ENCODE measurements at places on chromosomes 5 and 9. TPM values are rescaled to one million over a fixed set of nuclear protein-coding genes. Genes with fewer than 3 reads are reported as not detected.

GARIN3 gene
- total RNA-seq = 0.30 TPM

PCDHGB2 gene
- 0.91 TPM for total RNA-seq

ZNF782 gene
- total RNA-seq = 4.7 TPM

PCDHGB4 gene
- 0.34 TPM for total RNA-seq

MRPL22 gene
- 81.9 TPM for total RNA-seq

PRDM9 gene
- not detected for total RNA-seq

BRD8 gene
- total RNA-seq = 48.4 TPM

GRCh38 chr9:2859776-2860379 lies 16.0 kb upstream of the PUM3 start:
- H3K36me3 ChIP-seq = no peaks in the 10 kb centered on the region
- H3K4me1 ChIP-seq = peaks cover 15% of the 10 kb centered on the region
- H3K27ac ChIP-seq = no peak overlapping the region
- peak; percentile 21 for DNase-seq
- peaks cover 24% of the 10 kb centered on the region for H3K27me3 ChIP-seq
- no peak overlapping the region for H3K4me3 ChIP-seq

- H3K4me1 ChIP-seq = no peaks in the 10 kb centered on the region
- H3K27ac ChIP-seq = no peak overlapping the region
- no peaks in the 10 kb centered on the region for H3K27me3 ChIP-seq
- no peak for DNase-seq
- H3K4me3 ChIP-seq = no peak overlapping the region
These were observed 429.9 kb downstream of the GABRG2 start for GRCh38 chr5:162497455-162497854.

DNA sequence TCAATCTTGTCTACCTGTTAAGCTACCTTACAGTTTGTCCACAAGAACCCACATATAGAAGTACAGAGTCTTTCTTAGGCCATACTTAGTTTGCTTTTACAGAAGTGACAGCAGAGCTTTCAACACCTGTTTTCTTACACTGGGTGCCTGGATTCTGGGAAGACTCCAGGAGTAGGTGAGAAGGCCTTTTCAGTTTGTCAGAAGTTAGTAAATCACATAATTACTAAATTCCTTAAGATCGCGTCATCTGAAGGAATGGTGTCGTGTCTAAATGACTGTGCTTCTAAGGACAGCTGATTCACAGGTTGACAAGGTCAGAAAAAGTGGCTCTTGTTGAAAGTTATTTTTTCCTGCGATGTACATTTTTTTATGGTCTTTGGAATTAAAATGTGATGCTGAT lies 97.0 kb upstream of the FAM120A start:
- H3K4me1 ChIP-seq = peaks cover 13% of the 10 kb centered on the region
- H3K27me3 ChIP-seq = no peaks in the 10 kb centered on the region
- no peaks in the 10 kb centered on the region for H3K36me3 ChIP-seq
- DNase-seq = no peak

DNA sequence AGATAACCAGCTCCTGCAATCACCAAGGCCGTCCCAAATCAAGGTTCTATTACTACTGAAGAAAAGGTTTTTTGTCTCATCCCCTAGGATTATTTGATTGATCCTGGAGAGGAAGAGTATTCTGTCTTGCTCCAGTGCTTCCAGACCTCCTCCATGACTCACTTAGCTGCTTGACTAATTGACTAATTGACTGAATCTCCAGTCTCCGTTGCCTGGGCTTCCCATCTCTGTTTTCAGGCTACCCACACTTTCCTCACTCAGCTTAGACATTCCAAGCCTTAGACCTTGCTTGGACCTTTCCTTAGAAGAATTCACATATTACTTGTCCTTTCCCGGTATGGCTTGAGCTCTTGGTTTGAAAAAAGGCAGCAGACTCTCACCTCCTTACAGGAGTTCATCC lies 60.6 kb downstream of the FRMD3 start:
- H3K27me3 ChIP-seq = peaks cover 2% of the 10 kb centered on the region
- peaks cover 17% of the 10 kb centered on the region for H3K4me1 ChIP-seq
- H3K36me3 ChIP-seq = no peaks in the 10 kb centered on the region
- no peak overlapping the region for H3K4me3 ChIP-seq
- H3K27ac ChIP-seq = no peak overlapping the region
- DNase-seq = no peak

DNA sequence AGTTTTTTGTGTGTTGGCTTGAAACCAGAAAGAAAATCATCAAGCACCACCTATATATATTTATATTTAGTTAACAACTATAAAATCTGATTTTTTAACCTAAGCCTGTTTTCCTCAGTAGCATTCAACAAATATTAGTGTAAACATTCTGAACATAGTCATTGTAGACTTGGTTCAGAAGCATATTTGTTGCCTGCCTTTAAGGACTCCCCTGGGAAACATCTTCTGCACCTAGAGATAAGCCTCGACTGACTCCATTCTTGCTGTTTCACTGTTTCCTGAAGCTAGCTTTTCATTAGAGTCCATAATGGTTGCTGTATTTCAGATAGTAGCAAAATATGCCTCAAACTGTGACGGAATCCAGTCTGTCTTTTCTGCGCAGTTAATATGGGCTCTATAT lies 123.5 kb downstream of the TRIO start:
- no peak overlapping the region for H3K27ac ChIP-seq
- H3K27me3 ChIP-seq = peaks cover 24% of the 10 kb centered on the region
- no peaks in the 10 kb centered on the region for H3K36me3 ChIP-seq
- H3K4me1 ChIP-seq = peaks cover 13% of the 10 kb centered on the region

DNA sequence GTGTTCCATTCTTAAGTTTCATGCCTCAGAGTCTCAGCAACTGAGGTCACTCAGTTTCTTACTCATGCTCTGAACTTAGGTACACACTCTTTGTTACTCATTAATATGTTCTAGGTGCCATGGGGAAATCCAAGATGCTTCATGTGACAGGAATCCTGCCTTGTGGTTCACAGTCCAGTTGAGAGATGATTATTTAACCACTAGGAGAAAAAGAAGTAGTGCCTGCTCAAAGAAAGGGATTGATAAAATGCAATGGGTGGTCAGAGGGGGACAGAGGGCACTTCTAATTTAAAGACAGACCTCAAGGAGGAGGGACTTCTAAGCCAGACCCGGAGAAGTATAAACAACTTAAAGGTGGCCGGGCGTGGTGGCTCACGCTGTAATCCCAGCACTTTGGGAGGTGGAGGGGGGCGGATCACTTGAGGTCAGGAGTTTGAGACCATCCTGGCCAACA lies 69.0 kb downstream of the UGCG start:
- H3K27me3 ChIP-seq = peaks cover 19% of the 10 kb centered on the region
- H3K36me3 ChIP-seq = no peaks in the 10 kb centered on the region
- DNase-seq = no peak
- no peak overlapping the region for H3K27ac ChIP-seq
- H3K4me1 ChIP-seq = peaks cover 4% of the 10 kb centered on the region
- H3K4me3 ChIP-seq = no peak overlapping the region

- no peaks in the 10 kb centered on the region for H3K27me3 ChIP-seq
- no peak overlapping the region for H3K27ac ChIP-seq
- H3K4me1 ChIP-seq = no peaks in the 10 kb centered on the region
- no peaks in the 10 kb centered on the region for H3K36me3 ChIP-seq
- no peak for DNase-seq
These were observed 22.7 kb downstream of the SWI5 start for GRCh38 chr9:128298535-128299482.

- no peak overlapping the region for H3K4me3 ChIP-seq
- no peaks in the 10 kb centered on the region for H3K4me1 ChIP-seq
- DNase-seq = no peak
These were observed 276.6 kb downstream of the DTWD2 start for GRCh38 chr5:118711727-118712126.

DNA sequence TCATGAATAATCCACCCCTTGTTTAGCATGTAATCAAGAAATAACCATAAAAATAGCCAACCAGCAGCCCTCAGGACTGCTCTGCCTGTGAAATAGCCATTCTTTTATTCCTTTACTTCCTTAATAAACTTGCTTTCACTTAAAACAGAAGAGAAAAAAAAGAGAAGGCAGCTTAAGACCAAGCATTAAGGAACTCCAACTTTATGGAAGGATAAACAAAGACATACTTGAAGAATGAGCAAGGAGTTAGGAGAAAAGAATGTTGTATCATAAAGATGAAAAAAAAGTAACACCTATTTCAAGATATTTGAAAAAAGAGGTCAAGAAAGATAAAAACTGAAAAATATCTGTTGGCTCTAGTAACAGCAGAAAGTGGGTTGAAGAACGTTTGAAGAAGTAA lies 107.6 kb downstream of the RNF180 start:
- H3K4me1 ChIP-seq = no peaks in the 10 kb centered on the region
- H3K27me3 ChIP-seq = no peaks in the 10 kb centered on the region
- no peak overlapping the region for H3K27ac ChIP-seq
- H3K36me3 ChIP-seq = no peaks in the 10 kb centered on the region
- H3K4me3 ChIP-seq = no peak overlapping the region
- no peak for DNase-seq

GRCh38 chr5:172411484-172412072 lies 42.7 kb downstream of the SH3PXD2B start:
- H3K4me3 ChIP-seq = no peak overlapping the region
- DNase-seq = no peak
- H3K36me3 ChIP-seq = no peaks in the 10 kb centered on the region
- peaks cover 24% of the 10 kb centered on the region for H3K4me1 ChIP-seq

DNA sequence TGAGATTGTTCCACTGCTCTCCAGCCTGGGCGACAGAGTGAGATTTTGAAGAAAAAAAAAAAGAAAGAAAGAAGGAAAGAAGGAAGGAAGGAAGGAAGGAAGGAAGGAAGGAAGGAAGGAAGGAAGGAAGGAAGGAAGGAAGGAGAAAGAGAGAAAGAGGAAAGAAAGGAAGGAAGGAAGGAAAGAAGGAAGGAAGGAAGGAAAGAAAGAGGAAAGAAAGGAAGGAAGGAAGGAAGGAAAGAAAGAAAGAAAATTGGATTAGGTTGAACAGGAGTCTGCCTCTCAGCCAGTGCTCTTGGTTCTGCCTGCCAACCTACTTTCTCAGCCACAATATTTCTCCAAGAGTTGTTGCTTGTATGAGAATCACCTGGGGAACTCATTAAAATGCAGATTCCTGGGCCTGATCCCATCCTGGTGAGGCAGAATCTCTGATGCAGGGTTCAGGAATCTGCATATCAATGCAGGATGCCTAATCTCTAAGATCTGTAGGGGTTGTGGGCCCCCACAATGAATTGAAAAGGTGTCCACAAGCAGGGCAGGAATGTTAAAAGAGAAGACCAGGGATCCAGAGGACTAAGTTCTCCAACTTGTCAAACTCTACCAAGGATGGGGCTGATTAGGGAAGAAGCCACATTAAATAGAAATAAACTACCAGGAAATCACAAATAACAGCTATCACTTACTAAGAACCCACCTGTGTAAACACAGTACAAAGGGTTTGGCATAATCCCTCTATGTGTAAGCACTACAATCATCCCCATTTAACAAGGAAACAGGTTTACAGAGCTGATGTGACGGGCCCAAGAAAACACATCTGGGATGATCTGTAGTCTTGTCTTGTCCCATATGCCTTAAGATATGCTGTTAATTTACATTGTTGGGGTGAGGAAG lies 23.4 kb upstream of the GALNT10 start:
- no peak for DNase-seq
- no peaks in the 10 kb centered on the region for H3K36me3 ChIP-seq
- no peak overlapping the region for H3K4me3 ChIP-seq
- no peak overlapping the region for H3K27ac ChIP-seq

DNA sequence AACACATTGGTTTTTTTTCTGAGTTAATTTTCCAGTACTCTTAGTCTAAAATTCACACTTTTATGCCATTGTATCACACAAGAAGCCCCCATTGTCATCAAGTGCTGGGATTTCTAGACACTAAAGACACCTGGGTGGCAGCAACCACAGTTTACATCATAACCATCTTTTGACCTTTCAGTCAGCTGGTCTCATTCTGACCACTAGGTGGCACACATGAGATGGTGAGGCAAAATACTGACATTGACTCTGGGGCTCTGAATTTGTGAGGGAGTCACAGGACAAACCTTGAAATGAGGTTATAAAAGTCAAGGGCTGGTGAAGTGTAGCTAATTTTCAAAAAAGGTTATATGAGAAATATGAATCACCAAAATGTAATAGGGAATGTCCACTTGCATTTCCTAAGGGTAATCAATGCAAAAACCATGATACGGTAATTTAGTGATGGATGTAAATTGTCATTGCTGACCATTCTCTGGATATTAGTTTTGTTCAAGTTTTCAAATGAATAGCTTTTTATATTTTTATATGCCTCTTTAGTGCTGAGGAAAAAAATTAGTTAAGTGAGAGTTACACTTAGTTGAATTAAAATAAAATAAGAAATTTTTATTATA lies 229.4 kb downstream of the DMAC1 start:
- H3K27me3 ChIP-seq = peaks cover 8% of the 10 kb centered on the region
- peaks cover 8% of the 10 kb centered on the region for H3K4me1 ChIP-seq
- no peaks in the 10 kb centered on the region for H3K36me3 ChIP-seq
- peak; percentile 39 for DNase-seq

DNA sequence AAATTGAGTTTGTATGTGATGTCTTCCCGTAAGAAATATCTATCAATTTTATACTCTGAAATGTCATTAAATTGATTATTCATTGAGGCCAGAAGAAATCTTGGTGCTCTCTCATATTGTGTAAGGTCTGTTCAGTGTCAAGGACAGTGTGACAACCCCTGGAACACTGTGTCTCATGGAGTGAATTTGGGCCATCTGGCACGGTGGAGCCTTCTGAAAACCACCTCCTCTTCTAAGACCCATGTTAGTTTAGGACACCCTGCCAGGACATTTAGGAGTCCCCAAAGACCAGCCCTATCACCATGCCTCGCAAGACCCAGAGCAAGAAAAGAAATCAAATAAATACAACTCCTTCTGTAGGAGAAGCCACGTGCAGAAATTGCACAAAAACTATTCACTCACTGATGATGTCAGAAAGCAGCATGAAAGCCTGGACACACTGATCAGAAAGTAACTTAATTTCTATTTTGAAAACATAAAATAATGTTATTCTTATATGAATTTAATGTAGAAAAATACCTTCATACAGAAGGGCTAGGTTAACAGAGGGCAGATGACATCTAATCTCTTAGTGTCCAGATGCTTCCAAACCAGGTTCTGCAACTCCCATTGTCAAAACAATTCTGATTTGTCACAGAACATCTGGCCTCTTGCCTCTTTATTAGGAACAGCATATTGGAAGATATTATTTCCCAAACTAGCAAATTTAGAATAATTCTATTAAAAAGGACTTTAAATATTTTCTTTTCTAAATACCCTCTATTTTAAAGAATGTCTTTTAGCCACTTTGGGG lies 298.8 kb downstream of the NR2F1-AS1 start:
- no peak overlapping the region for H3K4me3 ChIP-seq
- H3K36me3 ChIP-seq = no peaks in the 10 kb centered on the region
- no peaks in the 10 kb centered on the region for H3K4me1 ChIP-seq
- no peak for DNase-seq
- no peak overlapping the region for H3K27ac ChIP-seq

Data from activated T-helper 2 cell treated with anti-CD3 and anti-CD28 coated beads, Interferon-gamma antibody, Interleukin-2, Interleukin-4, amounts not matched to agents 10 μg/mL and 5 μg/mL and 100 μg/mL, durations not matched to agents 14 hours and 24 hours and 36 hours (primary cell).